Common myeloid progenitor, CD34-positive (primary cell): ENCODE measurements at places on chromosomes 11 and 22.

GRCh38 chr11:12785901-12786300 is 111.7 kb downstream of the TEAD1 start:
- DNase-seq, result no peak

DNA sequence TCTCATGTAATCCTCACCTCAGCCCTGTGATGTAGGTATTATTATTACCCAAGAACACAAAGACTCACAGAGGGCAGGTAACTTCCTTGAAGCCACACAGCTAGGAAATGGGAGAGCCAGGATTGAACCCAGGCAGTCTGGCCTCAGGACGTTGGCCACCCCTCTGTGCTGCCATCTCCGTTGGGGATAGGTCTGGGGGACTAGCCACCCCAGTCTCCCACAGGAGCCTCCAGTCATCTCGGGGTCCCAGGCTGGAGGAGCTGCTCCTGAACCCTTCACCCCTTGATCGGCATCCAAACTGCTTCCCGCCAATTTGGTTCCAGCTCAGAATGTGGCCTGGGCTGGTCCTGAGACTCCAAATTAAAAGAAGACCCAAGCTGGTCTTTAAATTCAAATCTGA is 10.4 kb upstream of the TCF20 start:
- DNase-seq, result no peak

DNA sequence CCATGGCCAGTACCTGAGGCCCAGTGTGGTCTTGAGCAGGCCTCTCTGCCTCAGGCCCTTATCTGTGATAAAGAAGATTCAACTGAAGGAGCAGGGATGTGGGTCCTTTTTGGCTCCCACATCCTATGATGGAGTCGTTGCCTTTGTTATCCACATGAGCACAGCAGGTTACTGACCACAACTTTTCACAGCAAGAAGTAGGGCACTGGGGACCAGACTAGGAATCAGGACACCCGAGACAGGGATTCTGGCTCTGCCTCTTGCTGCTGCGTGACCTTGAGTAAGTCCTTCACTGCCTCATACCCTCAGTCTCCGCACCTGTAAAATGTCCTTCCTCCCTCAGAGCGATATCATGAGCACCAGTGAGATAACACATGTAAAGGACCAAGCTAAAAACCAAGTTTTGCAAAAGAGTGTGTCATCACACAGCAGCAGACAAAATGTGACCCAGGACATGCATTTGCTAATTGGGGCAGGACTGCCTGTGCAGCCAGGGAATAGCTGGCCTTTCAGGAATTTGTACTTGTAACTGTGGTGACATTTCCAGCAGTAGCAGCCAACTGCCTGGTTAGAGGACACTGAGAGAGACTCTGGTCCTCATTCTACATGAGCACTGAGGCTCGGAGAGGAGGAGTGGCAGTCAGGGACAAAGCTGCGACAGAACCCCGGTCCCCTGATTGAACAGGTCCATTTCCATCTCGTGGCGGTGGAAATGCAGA is 13.2 kb upstream of the SMIM35 start:
- no peak for DNase-seq

- DNase-seq, result no peak
These were observed 556.6 kb downstream of the MIAT start for GRCh38 chr22:27213766-27214581.

- no peak for DNase-seq
These were observed 168.9 kb upstream of the CHORDC1 start for GRCh38 chr11:90391756-90392155.

DNA sequence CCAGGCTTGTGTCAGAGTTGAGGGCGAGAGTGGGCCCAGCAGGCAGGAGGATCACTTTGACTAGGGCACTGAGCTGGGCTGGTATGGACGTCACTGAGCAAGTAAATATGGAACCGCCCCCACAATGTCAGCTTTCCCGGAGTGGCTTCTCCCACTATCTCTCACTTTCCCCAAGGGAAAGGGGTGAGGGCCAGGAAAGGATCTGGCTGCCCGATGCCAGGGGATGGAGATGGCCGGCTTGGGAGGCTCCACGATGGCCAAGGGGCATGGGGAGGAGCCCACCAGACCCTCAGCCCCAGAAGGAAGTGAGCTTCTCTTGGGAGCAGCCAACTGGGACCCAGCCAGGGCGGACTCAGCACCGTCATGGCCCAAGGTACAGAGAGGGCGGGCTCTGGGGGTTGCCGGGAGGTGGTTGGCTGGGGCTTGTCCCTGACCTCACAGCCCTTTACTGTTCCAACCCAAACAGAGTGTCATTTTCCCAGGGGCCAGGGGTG is 8.7 kb downstream of the PRDM11 start:
- DNase-seq, result no peak

DNA sequence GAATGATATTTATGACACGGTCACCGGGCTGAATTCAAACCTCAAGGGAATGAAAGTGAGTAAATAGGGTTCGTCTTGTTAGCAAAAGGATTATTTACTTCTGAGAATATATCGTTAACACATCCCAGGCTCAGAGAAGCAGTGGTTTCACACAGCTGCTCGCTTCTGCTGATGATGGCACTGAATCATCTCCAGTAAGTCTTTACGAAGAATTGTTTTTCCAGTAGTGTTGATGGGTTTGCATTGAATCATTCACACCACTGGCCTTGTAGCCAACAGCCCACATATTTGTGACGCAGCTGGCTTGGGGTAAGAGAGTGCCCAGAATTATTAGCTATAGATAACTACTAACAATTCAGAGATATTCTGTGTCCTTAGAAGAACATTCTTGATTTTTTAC is 236.3 kb downstream of the CADM1 start:
- DNase-seq, result no peak

DNA sequence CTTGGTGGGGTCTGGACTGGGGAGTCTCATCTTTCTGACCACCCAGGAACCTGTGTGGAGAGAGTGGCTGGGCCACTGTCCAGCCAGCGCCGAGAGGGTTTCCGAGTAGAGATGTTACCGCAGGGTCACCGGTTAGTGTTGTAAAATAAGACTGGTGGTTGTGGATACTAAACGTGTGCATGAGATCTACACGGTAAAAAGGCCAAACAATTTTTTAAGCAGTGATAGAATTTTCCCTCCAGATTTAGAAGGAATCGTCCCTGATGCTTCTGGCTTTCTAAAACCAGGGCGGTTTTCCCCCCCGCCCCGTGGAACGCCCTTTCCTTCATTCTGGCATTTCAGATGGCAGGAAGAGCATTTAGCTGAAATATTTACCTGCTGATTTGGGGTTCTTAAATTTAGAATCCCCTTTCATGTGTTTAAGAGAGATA is 72.6 kb upstream of the PPARA start:
- no peak for DNase-seq

- no peak for DNase-seq
These were observed 573.6 kb downstream of the INSC start for GRCh38 chr11:15688351-15688792.

DNA sequence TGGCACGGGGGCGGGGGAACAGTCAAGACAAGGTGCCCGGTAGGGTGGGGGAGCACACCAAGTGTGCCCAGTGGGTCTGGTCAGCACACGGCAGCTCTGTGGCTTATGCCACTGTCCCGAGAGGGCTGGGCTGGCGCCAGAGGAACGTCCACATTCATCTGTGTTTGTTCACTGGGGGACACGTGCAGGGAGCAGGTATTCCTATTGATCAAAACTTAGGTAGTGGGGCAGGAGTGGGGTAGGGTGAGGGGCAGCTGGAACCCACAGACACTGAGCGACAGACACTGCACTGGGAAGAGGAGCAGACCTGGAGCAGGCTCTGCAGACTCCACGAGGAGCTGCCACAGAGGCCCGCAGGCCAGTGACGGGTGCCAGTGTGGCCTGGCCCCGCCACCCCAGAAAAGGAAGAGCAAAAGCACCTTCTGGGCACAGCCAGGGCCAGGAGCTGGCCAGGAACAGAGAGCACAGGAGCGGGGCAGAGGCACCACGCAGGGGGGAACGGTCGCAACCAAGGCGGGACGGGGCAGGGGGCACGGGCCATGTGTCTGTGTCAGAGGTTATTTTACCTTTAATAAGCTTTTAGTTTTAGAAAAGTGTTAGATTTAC is 2.1 kb upstream of the MOB2 start:
- no peak for DNase-seq

DNA sequence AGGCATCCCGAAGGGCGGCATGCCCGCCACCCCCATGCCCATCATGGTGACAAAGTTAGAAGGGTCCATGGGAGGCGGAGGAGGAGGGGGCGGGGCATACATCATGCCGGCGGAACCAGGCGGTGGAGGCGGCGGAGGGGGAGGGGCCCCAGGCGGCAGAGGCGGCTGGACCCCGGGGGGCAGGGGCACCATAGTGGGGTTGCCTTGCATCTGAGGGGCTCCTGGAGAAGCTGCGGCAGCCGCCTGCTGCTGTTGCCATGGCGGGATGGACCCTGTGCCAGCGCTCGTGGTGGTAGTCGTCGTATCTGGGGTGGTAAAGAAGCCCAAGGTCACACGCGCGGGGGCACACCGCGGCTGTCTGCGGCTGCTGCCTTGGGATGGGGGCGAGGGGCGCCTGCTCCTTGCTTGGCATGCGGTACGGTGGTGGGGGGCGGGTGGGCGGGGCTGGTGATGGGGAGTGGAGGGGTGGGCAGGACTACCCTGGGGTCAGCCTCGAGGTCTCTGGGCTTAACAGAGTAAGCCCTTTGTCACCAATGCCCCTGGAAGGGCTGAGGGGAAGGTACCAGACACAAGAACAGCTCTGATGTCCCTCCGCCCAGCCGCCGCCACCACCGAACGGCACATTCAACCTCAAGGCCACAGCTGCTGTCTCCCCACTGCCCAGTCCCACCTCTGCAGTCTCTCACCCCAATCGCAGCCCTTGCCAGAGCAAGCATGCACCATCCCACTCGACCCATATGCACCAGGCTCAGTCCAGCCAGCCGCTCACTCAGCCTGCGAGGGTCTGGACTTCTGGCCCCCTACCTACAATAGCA is 6.3 kb upstream of the PYGM start:
- no peak for DNase-seq

GRCh38 chr11:84345597-84345996 is 1059.4 kb upstream of the CCDC90B start:
- DNase-seq, result no peak

DNA sequence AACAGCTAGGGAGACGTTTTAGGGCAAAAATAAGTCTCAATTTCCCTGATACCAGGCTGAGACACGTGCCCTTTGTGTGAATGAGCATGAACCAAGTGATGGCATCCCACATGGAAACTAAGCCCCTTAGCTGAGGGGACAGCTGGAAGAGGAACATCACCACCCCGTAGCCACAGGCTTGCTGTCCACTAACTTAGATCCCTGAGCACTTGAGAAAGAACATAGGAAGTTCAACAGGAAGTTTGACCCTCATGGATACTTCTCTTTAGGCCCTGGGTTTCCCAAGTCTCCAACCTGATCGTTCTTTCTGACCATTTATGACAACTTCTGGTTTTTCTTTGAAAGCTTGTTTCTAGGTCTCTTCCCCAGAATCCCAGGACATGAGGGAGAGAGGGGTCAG is 11.6 kb upstream of the CKAP5 start:
- DNase-seq, result no peak
